Activated CD8-positive, alpha-beta memory T cell treated with anti-CD3 and anti-CD28 coated beads for 1 hour (primary cell): ENCODE measurements at places on chromosomes 3 and 15.

DNA sequence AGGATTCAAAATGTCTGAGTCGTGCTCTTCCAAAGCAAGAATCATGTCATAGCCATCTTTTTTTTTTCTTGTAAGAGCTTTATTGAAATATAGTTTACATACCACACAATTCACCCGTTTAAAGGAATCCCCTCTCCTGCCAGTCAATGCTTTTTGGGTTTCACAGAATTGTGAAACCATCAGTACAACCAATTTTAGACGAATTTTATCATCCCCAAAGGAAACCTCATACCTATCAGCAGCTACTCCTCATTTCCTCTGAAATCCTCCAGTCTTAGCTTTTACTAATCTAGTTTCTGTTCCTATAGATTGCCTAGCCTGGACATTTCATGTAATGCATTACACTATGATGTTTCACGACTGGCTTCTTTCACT lies 39.6 kb downstream of the ADIPOQ start:
- no peak for DNase-seq

- DNase-seq, result no peak
Measured at GRCh38 chr3:23325466-23326065, 122.4 kb downstream of the UBE2E2 start.

DNA sequence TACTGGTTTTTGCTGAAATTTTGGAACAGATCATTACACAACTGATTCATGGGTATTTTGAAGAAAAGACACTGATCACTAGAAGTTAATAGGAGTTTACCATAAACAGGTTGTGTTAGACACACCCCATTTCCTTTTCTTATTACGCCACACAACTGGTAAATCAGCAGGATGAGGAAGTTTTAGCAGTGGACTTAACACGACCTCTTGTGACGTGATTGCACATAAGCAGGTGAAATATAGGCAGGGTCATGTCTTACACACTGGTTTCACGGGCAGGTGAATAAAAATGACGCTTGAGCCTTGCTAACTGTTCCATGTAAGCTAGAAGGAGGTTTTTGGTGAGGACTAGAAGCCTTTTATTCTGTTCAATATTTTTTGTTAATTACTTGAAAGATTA lies 27.1 kb upstream of the TPRG1 start:
- DNase-seq, result no peak

GRCh38 chr15:45457641-45458539 lies 64.7 kb downstream of the SLC30A4 start:
- peak; percentile 45 for DNase-seq

- no peak for DNase-seq
Measured at GRCh38 chr15:78315686-78316282, 16.4 kb upstream of the SKIC8 start.

DNA sequence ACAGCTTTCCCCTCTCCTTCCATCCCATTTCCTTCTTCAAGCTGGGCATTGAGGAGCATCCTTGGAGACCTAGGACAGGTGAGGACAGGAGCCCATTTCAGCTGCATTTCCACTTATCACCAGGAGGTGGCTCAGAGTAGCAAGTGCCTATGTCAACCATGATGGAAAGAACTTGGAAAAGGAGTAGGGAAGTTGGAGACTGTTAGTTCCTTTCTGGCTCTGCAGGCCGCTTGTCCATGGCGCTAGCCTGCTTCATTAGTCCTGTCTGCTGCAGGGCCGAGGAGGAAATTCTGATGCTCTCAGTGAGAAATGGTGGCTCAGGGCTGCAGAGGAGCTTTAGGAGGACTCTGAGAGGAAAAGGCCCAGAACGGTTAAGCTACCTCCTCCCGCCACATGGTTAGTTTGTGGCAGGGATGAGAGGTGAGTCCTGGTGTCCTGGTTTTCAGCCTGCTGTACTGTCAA lies 7.0 kb upstream of the CD276 start:
- DNase-seq, result peak; percentile 13
